B cell (primary cell): ENCODE measurements at places on chromosomes 7 and 10.

GRCh38 chr7:43942997-43943396, 16.8 kb downstream of the UBE2D4 start:
- no peak for DNase-seq

DNA sequence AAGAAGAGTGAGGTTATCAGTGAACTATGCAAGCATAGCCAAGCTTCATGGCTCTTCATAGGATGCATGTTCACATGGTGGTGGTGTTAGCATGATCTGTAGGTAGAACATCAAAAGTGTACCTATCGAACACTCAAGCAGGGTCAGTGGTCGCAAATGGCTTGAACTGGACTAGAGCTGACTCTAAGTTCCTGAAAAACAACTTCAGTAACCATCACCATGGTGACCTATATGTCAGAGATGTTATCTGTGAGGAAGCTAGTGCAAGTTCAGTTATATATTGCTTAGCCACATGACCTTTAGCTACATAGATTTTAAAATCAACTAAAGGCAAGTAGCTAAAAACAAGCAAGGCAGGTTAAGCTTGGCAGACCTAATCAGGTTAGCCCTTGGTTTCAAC, 163.1 kb upstream of the AGR3 start:
- no peak for DNase-seq

DNA sequence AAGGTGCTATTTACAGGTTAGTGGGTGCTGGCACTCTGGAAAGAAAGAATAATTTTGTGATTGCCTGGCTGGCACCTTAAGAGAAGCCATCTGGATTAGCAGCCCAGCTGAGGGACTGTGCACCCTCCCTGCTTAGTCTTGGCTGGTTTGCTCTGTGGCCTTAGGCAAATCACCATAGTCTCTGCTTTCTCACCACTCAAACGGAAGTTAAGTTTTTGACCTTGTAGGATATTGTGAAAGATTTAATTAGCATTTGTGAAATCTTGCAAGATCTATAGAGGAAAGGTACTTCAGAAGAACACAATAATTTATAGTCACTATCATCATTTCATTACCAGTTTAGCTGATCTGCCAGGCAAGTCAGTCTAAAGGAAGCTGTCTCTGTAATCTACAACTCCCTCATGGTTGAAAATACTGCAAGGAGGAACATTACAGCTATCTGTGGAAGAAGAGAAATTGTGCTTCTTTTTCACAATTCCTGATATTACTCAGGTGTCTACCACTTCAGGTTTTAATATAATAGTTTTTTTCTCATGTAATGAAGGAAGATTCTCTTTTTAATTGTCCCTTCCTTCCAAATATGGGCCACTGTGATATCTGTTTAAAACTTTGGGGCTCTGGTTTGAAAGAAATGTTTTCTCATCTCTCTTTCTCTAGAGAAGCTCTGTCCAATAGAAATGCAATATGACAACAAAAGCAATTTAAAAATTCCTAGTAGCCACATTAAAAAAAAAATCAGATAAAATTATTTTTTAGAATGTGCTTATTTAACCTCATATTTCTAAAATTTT, 219.6 kb downstream of the PTEN start:
- peak; percentile 53 for DNase-seq

- DNase-seq, result no peak
These were observed 34.5 kb downstream of the FAM25A start for GRCh38 chr10:87054373-87055295.

DNA sequence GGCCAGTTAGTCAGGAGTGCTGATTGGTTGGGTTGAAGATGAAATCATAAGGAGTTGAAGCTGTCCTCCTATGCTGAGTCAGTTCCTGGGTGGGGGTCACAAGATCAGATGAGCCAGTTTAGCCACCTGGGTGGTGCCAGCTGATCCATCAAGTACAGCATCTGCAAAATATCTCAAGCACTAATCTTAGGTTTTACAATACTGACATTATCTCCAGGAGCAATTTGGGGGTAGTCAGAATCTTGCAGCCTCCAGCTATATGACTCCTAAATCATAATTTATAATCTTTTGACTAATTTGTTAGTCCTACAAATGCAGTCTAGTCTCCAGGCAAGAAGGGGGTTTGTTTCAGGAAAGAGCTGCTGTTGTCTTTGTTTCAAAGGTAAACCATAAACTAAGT, 184.1 kb upstream of the STK17A start:
- DNase-seq, result no peak

GRCh38 chr10:74361678-74362077, 210.7 kb downstream of the ADK start:
- no peak for DNase-seq

- DNase-seq, result peak; percentile 82
These were observed 14.6 kb upstream of the FKBP9 start for GRCh38 chr7:32942415-32943251.

GRCh38 chr10:113995201-113995600, 48.5 kb upstream of the ADRB1 start:
- DNase-seq, result no peak

GRCh38 chr7:123210986-123211385, 11.2 kb upstream of the SLC13A1 start:
- no peak for DNase-seq

DNA sequence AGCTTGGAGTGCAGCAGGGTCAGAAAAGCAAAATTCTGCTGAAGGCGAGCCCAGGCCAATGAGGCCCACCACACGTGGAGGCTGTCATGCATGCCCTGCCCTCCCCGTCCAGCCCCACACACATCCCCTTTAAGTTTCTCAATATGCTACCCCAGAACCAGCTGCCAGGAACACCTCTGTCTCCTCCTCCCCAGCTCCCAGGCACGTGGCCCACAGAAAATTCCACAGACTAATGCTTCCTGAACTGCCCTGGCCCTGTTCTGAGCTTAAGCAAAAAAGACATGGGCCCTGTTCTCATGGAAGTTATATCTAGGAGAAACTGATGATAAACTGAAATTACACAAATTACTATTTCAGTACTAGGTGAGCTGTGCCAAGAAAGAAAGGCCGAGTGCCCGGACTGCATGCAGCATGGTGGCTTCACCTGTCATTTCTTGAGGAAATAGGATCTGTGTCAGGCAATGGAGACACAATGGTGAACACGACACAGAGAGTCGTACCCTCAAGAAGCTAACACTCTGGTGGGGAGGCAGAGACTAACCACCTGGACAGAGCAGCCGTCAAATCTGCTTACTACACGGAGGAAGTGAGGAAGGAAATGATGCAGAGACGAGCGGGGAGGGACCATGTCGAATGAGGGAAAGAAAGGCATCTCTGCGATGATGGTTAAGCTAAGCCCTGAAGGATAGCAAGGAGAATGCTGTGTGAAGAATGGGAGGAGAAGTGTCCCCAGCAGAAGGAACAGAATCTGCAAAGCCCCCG, 44.5 kb downstream of the PODXL start:
- DNase-seq, result peak; percentile 10

- DNase-seq, result no peak
These were observed 49.9 kb downstream of the CALN1 start for GRCh38 chr7:72362246-72362645.

DNA sequence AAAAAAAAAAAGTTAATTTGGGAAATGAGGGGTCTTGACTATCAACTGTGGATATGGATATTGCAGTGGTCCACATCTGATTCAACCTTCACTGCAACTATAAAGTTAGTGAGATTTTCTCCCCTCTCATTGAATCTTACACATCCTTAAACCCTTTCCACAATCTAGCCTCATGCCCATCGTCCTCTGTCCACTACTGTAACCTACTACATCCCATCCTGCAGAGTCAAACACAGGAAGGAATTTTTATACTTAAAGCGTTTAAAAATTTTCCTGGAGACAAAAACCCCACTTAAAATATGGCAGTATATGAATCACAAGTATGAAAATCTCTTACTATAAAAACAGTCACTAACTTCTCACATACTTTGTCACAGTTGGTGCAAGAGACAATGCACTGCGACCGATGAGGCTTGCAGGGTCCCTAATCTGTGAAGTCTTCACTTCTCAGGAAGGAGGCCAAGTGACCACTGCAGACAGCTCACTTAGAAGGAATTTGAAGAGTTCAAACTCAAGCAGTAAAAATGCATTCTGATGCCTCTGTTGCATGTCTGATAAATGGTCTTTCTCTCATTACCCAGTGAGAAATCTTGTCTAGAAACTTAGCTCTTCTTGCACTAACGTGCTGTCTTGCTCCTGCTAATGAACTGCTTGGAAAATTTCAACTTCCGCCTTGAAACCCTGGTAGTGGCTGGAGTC, 50.3 kb upstream of the ST8SIA6 start:
- no peak for DNase-seq

GRCh38 chr7:17311952-17312351, 13.5 kb downstream of the AHR start:
- no peak for DNase-seq

DNA sequence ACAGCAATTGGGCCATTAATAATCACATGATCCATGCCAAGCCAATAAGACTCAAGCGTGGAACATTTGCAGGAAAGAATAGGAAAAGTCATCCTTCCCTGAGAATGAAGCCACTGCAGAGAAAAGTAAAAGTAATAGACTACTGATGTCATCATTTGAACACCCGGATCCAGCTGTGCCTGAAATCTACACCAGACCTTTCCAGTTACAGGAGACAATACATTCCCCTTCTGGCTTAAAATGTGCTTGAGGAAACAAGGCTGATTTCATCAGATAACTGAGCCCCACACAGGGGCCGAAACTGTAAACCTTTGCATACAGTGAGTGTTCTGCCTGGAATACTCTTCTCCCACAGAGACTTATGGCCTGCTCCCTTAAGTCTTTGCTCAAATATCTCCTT, 232.8 kb downstream of the KCNMA1 start:
- DNase-seq, result no peak

GRCh38 chr10:5816170-5816569, 2.9 kb upstream of the GDI2 start:
- DNase-seq, result peak; percentile 78

GRCh38 chr10:97065128-97065527, 120.6 kb downstream of the SLIT1 start:
- DNase-seq, result no peak

DNA sequence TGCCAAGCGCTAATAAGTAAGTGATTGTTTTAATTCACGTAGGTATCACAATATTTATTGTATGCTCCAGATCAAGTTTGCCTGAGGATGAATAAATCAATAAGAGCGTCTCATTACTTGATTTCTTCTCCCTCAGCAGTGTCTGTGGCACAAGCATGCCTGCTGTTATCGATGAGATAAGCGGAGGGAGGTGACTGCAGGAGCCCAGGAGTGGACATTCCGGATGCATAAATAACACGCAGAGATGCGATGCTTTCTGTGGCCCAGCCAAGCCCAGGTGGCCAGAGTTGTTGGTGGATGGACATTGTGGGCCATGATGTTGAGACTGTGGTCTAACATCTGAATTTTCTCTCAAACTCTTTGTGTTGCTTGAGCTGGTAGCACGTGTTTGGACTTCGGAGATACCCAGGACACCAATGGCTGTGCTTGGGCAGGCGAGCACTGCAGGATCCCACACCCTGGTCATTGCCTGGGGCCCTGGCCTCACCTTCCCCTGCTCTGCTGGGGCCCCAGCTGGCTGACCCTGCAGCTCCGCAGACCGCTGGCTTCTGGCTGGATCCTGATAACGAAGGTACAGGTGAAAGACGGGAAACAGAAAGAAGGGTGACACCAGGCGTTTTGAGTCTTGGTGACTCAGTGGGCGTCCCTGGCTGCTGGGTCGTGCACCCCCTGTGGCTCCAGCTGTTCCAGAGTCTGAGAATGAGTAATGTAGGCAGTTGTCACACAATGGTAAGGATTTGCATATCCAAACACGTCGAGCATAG, 31.2 kb upstream of the MNX1 start:
- DNase-seq, result no peak

GRCh38 chr7:22138106-22138505, 192.4 kb upstream of the CDCA7L start:
- DNase-seq, result no peak
